Fibroblast of lung (primary cell): ENCODE measurements at places on chromosomes 3 and 15. TPM values are rescaled to one million over a fixed set of nuclear protein-coding genes. Genes with fewer than 3 reads are reported as not detected.
A peak's percentile ranks its signal among the peaks of the same experiment; 100 is the strongest.

CCDC12 gene
- 28.0 and 28.4 TPM in 2 replicates for polyA plus RNA-seq

DPH6 gene
- polyA plus RNA-seq = 9.7 and 19.2 TPM in 2 replicates

SPINT1 gene
- polyA plus RNA-seq = 0.09 and 0.16 TPM in 2 replicates

TRIM42 gene
- not detected in 2 replicates for polyA plus RNA-seq

HCN4 gene
- polyA plus RNA-seq = not detected in 2 replicates

GRCh38 chr3:17233398-17233800, 348.6 kb downstream of the PLCL2 start:
- peak; percentile 61 for DNase-seq

DNA sequence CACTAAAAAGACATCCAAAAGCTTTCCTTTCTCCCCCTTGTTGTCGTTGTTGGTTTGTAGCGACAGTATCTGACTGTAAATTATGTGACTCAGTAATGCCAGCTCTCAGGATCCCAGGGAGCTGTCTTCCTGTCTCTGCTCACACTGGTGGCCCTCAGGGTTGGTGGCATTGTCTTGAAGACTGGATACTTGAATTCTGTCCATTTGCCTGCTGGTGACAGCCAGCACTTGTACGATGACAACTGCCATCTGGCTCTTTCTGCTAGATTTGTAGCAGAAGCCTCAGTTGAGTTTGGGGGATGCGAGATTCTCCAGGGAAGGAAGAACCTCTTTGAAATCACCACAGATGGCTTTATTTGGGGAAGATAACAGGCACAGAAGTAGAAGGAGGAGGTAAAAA, 120.8 kb downstream of the ARPP21 start:
- no peak for DNase-seq

DNA sequence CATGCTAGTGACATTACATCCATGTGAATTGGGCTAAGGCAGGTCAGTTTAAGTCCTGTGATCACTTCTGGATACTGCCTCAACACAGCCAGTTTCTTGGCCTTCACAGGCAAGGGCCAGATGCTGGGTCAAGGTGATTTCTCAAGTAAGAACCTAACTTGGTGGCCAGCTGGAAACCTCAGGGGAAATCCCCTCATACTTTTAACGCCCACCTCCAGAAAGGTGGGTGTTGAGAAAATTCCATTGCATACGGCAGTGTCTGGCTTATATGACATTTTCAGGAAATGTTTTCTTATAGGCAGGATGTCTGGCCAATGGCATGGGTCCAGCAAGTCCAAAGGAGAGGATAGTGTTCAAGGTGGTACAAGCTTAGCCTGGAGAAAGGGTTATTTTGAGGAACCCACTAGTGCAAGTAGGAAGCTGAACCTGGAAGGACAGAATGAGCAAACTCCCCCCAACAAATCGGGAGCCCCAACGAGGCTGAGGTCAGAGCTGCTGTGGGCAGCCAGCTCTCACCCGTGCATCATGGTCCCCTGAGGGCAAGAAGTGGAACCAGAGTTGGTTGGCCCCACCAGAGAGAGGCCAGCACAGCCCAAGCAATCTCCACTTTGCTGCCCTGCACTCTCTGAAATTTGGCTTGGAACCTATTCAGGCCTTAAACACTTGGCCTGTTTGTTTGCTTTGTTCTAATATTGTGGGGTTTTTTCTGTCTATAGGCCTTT, 135.4 kb downstream of the PDE8A start:
- DNase-seq = peak; percentile 48

DNA sequence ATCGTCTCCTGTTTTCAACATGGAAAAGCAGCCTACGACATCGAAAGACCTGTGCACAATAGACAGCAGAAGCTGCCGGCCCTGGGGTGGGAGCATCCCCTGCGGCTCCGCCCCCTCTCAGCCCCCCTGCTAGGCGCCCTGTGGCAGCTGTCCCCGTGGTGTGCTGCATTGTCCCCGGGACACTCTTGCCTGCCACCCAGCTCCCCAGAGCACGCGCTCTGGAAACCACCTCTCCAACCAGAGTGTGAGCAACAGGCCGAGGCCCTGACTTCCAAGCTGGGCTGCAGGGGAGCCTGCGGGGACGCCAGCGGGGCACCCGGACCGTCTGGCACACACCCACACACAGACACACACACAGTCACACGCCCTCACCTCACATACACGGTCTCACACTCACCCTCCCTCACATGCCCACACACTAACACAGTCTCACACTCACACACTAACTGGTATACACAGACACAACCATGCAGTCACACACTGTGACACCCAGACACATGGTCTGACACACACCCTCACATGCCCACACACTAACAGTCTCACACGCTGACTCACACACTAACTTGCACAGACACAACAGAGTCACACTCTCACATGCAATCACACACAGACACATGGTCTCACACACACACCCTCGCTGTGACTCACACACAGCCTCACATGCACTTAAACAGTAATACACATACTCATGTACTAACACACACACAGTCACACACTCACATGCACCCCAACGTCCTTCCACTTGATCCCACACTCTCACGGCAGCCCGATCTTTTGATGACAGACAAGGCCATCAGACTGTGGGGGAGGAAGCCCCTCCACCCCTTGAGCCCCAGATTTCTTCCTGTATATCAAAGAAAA, 94.7 kb downstream of the OCA2 start:
- peak; percentile 4 for DNase-seq

GRCh38 chr3:99721633-99722007, 83.2 kb downstream of the COL8A1 start:
- peak; percentile 11 for DNase-seq

- DNase-seq = no peak
Measured at GRCh38 chr15:31171731-31172130, 70.2 kb upstream of the TRPM1 start.

DNA sequence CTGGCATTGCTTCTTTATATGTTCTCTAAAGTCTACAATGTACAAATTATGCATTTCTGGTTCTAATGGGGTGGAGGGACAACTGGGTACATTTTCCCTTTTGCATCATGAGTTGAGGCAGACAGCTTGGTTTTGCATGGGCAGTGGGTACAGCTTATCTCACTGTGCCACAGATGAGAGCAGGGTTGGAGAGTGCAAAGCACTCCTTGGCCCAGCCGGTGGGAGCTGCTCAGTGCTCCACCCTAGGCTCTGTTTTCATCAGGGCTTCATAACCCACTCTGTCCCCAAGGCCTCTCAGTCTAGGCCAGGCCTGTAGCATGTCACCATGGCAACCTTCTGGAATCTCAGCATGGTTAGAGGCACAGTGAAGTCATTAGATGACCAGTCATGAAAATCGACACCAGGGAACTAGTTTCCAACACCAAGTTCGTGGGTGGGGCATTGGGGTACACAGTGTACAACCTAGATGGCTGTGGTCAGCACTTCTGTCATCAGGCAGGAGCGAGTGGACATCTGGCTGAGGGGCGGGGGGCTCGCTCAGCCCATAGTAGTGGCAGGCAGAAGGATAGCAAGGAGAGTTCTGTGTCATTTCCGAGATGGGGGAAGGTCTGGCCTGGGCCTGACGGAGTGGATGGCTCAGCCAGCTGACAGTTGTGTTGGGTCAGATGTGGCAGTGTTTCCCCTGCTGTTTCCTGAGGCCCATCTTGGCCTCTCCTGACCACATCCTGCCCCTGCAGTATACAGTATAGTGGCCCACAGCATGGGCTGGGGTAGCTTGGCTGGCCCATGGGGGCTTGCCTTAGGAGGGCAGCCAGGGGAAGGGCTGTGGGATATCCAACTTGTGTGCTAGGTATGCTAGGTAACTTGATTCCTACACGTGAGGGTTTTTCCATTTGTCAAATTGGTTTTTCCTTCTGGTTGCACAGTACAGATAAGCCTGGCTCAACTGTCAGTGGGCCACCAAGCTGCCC, 75.7 kb upstream of the PRR23C start:
- peak; percentile 93 for DNase-seq
